Stimulated activated CD4-positive, alpha-beta T cell treated with anti-CD3 and anti-CD28 coated beads, Interleukin-12 subunit alpha, Interleukin-12 subunit beta, amount 100 ng/mL, for 48 hours (primary cell): ENCODE measurements at places on chromosomes 7 and 10.

DNA sequence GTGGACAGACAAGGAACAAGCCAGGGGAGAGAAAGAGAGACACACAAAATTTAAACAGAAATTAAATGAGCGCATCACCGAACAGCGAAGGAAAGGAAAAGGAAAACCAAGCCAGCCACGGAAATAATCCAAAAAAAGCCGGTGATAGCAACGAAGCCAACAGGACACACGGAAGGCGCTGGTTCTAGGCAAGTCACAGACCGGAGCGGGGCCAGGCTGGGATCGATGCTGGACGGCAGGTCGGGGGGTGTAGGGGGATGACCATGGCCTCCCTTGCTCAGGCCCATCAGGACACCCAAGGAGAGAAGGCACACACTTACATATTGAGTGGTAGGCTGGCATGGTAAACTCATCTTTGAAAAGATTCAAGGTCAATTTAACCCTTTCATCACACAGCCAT is 202.5 kb upstream of the PTN start:
- DNase-seq = no peak

GRCh38 chr10:76430061-76430645 is 998.7 kb downstream of the LRMDA start:
- no peak for DNase-seq

GRCh38 chr10:26593896-26594295 is 103.6 kb upstream of the PDSS1 start:
- no peak for DNase-seq

- DNase-seq = no peak
Observed at GRCh38 chr7:111911166-111911961, 294.8 kb downstream of the DOCK4 start.

- DNase-seq = no peak
Observed at GRCh38 chr7:537911-538634, 18.4 kb upstream of the PDGFA start.

- DNase-seq = no peak
Observed at GRCh38 chr10:4051011-4051640, 266.1 kb upstream of the KLF6 start.

GRCh38 chr10:72611783-72612182 is 14.1 kb downstream of the MICU1 start:
- no peak for DNase-seq

GRCh38 chr10:79301754-79302530 is 45.3 kb upstream of the PPIF start:
- no peak for DNase-seq

DNA sequence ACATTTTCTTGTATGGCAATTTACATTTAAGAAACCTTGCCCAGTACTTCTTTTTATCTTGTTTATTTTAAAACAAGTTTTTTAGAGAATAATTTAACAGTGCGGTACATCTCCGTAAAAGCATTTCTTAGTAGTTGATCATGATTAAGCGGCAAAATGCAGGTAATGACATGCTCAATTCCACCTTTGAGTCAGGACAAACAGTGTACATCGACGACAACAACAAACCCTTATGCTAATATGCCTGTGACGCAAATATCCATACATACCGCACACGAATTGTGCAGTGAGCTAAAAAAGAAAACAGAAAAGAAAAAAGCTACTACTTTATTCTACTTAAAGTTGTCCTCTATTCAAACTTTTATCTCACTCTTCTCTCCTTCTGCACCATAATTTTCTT is 1.9 kb downstream of the MAGI2 start:
- no peak for DNase-seq

- DNase-seq = no peak
Observed at GRCh38 chr7:26500749-26501352, 209.2 kb downstream of the SNX10 start.

DNA sequence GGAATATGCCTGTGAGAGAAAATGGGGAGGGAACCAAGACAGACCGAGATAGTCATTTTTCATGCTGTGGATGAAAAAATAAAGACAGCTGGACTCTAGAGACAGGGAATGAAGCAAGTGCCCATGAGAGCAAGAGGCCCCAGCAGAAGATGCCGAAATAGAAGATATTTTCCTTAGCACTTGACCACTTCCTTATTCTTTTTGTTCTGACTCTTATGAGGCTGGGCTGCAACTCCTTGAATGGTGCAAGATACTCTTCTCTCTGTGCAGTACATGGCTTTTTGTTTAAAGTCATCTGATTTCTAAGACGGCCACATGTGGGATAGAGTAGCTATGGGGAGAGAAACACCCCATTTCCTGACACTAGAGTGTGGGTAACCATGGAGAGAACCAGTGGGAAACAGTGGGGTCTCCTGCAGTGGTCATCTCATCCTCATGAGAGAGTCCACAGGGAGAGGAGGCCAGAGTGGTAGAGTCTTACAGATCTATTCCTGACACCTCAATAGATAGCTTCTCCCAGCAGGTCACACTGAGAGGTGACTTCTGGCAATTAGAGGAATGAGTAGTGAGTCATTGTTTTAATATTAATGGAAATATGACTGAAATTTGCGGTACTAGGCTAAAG is 18.0 kb upstream of the VCL start:
- DNase-seq = no peak

GRCh38 chr7:116524609-116525297 is at the start of gene CAV1:
Gene CAV1 (plus strand): TSS chr7:116525036. CDS start chr7:116525063, 27 bp downstream.
- DNase-seq = no peak

- DNase-seq = no peak
Observed at GRCh38 chr7:38777609-38778008, 131.4 kb downstream of the VPS41 start.

DNA sequence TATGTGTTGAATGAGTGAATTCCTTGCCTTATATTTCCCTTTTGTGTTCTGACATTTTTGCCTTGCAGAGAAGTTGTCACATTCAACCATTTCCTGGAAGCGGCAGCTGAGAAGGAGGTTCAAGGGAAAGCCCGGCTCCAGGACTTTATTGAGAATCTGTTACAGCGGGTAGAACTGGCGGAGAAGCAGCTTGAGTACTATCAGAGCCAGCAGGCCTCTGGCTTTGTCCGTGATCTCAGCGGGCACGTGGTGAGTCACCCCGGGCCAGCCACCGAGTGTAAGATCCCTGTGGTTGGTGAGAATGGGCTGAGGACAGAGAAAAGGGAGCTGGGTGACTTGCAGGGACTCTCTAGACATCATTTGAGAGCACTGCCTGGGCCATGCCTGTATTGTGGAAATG is 14.2 kb downstream of the ZNF365 start:
- no peak for DNase-seq

DNA sequence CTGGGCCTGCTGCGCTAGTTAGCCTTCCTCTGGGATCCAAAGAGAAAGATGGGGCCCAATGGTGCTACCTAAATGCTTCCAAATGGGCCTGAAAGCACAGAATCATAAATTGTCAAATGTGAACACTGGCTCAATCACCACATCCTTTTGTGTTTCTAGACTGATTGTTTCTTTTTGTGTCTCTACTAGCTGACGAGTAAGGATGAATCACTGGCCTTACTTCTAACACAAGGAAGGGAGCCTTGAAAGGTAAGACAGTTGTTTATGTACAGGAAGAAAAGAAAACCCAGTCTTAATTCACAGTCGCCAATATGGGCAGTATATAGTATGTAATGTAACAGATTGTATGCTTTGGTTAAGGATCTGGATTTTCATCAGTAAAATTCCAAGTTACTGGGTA is 89.5 kb downstream of the ZNF92 start:
- no peak for DNase-seq

DNA sequence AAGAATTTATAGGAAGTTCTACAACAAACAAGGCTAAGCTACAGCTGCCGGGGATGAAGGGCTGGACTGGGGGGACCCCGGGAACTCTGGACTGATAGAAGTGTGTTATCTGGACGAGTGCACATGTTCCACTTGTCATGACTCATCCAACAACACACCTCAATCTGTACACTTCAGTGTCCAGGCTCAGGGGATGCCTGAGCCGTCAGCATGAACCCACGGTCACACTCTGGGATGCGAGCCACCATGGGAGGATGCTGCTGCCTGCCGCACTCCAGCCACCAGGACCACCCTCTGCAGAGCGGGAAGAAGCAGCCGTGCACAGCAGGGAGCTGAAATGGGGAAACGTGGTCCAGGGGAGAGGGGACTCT is 67.5 kb downstream of the MAD1L1 start:
- DNase-seq = no peak

DNA sequence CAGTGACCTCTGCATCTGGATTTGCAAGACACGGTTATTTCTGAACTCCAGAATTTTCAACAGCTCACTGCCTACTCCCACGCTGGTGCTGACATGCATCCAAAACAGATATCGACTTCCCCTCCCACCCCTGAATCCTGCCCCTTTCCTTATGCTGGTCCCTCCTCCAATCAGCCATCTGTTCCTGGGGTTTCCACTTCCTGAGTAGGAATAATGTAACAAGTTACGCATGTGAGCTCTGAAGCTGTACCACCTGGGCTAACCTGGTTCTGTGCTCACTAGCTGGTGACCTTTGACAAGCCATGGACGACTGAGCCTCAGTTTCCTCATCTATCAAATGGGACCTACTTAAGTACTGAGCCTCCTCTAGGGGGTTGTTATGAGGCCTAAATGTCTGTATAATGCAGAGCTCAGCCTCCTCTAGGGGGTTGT is 1.7 kb upstream of the NCAPG2 start:
- DNase-seq = no peak

- DNase-seq = no peak
Observed at GRCh38 chr10:116115036-116115641, 157.9 kb downstream of the GFRA1 start.

DNA sequence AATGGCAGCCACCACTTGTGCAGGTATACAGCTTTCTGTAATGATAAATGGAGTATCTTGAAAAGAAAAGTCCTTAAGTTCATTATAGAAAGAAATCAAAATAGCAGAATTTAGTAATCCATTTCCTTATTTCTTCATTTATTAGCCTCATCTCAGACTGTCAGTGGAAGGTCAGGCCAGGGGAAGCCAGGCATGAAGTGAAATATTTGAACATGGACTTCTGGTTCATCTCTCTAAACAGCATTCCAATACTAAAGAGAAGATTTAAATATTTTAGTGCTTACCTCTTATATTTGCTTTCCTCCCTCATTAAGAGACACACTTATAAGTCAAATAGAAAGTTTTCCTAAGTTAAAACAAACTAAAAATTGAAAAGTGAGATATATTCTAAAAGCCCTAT is 26.8 kb downstream of the TRDMT1 start:
- no peak for DNase-seq

- no peak for DNase-seq
Observed at GRCh38 chr10:88841316-88842111, 10.1 kb downstream of the ANKRD22 start.

- DNase-seq = no peak
Observed at GRCh38 chr7:22480523-22481075, 19.4 kb downstream of the STEAP1B start.

DNA sequence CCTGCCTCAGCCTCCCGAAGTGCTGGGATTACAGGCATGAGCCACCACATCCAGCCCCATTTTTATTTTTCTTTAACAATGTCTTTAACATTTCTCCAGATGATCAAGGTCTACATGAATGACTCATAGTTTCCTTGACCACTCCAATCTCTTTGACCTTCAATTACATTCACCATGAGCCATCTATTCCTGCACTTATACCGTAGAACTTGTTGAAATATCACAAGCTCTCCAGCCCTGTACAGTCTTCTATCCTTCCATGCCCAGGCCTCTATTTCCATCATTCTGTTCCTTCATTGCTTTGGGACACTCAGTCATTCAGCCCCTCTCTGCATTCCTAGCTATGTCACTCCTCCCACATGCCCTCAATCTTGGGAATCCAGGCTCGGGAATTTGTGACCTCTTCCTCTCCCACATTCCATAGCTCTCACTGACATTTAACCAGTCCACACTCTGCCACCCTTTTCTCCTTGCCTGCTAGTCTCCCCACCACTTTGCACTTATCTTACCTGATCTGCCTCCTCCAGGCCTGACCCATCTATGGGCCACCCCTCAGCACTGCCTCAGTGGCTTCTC is 151.8 kb upstream of the STK17A start:
- DNase-seq = no peak
